CD4-positive, alpha-beta T cell treated with Interleukin-6 for 4 hours (primary cell): ENCODE measurements at places on chromosomes 2 and 18.

- no peak for DNase-seq
Measured at GRCh38 chr2:173719471-173719870, 245.7 kb downstream of the SP3 start.

GRCh38 chr2:187581125-187581896 lies 27.1 kb upstream of the TFPI start:
- DNase-seq = peak; percentile 6

GRCh38 chr18:7576685-7577084 lies 9.6 kb downstream of the PTPRM start:
- DNase-seq = no peak

- DNase-seq = no peak
Measured at GRCh38 chr2:209990838-209991237, 11.6 kb upstream of the RPE start.

DNA sequence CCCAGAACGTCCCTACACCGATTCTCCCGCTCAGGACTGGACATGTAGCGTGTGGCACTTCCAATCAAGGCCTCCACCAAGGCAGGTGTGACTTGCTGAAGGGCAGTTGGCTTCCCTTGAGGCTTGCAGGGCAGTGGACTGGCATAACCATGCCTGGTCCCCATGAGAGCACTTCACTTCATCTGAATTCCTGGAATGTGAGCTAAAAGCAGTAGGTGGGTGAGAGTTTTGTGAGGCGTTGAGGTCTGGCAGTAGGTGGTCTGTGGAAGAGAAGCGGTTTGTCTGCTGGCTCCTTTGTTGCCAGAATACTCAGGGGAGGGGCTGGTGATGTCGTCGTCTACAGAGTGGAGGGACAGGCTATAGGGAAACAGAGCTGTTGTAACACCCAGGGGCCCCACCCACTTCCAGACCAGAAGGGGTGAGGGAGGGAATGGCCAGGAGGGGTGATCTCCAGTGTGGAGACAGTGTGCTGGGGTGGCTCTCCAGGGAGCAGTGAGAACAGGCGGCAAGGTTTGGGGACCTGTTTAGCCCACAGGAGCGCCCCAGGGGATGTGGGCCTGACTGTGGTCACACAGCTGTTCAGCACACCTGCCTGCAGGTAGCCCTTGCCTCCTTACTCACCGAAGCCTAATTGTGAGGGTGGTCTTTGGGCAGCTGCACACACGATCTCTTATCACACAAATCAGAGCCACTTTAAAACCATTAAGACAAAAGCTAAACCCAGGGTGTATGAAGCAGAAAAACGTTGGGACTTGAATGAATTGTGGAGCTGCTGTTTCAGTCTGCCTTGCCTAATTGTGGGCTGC lies 21.5 kb upstream of the ALKAL2 start:
- no peak for DNase-seq
